Right lung (tissue), 10 donors: ENCODE measurements at places on chromosomes 12 and 14.

DNA sequence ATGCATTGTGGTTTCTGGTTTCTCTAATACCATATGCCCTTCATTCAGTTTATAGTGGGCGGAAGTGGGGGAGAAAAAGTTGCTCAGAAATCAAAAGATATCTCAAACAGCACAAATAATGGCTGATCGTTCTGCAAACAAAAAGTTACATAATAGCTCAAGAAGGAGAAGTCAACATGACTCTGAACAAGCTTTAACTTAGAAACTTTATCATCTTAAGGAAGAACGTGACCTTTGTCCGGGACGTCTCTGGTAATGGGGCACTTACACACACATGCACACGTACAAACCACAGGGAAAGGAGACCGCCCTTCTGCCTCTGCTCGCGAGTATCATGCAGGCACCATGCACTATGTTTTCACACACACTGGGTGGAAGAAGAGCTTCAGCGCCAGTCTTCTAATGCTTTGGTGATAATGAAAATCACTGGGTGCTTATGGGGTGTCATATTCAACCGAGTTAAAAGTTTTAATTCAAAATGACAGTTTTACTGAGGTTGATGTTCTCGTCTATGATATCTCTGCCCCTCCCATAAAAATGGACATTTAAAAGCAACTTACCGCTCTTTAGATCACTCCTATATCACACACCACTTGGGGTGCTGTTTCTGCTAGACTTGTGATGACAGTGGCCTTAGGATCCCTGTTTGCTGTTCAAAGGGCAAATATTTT lies 4.7 kb downstream of the FOS start:
- DNase-seq = no peak

- no peak for DNase-seq
Measured at GRCh38 chr14:58200480-58200841, 512 bp downstream of the ACTR10 start.

DNA sequence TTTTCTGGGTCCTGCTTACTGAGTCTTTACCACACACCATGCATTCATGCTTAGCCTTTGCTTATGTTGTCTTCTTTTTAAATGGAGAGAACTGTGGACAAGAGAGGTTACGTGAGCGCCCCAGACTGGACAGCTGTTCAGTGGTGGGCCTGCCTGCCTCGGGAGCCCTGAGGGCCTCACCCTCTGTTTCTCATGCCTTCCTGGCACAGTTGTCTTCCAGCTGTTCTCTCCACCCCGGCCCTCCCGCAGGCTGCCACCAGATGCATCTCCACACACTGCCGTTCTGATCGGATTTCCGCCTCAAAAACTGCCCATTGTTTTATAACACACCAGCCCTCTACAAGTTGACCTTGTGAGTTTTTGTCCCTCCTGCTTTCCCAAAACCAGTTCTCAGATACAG lies 100.8 kb downstream of the SAMD4A start:
- no peak for DNase-seq

DNA sequence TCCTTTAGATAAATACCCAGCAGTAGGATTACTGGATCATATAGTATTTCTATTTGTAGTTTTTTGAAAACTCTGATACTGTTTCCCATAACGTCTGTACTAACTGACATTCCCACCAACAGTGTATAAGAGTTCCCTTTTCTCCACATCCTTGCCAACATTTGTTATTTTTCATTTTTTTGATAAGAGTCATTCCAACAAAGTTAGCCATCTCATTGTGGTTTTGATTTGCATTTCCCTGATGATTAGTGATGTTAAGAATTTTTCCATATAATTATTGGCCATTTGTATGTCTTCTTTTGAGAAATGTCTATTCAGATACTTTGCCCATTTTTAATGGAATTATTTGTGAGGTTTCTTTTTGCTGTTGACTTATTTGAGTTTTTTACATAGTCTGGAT lies 486.0 kb downstream of the FLRT2 start:
- DNase-seq = no peak

GRCh38 chr12:30945443-30946164 lies 19.1 kb downstream of the TSPAN11 start:
- DNase-seq = no peak

DNA sequence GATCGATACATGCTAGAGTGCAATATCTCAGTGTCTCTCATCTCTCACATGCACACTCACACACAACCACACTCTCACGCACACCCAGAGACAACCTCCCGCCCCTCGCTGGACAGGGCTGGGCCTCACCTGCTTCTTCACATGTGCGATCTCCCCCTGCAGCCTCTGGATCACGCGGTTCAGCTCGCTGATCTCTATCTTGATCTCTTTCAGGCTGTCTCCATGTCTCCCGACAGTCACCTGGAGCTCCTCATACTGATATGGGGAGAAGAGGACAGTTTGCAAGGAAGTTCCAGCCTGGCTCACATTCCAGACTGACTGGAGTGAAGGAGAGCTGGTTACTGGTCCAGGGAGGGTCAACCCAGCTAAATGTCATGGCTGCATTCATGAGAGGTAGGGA lies 4.4 kb downstream of the KRT2 start:
- DNase-seq = no peak

DNA sequence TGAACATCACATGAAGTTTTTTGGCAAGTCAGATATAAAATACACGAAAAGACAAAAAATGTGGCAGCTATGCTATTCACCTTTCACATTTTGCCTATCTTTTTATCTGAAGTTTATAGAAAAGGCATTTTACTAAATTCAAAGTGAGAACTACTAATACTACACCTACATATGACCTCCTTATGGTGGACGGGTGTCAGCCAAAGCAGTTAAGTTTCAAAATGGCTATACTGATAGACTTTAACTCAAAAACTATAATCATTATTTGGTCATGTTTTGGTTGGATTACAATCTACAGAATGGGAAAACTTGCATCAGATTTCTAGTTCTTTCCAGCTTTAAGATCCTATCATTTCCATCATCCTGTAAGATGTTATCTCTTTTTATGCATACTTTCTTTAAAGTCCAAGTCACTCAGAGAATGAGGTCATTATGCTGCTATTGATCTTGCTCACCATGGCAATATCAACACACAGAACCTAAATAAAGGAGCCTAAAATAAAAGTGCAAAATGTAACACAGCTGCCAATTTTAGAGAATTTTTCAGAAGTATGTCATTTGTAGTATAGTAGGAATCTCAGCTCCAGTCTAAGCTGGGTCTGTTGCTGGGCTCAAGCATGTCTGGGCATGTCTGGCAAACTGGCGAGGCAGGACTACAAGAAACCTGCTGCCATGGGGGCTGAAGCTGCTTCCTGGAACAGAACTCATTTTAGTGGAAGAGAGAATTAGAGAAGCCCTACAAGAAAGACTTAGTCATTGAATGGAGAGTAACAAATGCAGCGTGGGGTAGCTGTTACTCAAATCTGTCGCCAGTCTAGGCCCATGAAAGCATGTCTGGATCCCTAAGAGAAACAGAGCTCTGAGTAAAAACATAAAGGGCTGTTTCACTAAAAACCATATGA lies 7.6 kb upstream of the AEBP2 start:
- DNase-seq = no peak
